ENCODE measurements at places on chromosomes 16 and 17.
A peak's percentile ranks its signal among the peaks of the same experiment; 100 is the strongest.

DNA sequence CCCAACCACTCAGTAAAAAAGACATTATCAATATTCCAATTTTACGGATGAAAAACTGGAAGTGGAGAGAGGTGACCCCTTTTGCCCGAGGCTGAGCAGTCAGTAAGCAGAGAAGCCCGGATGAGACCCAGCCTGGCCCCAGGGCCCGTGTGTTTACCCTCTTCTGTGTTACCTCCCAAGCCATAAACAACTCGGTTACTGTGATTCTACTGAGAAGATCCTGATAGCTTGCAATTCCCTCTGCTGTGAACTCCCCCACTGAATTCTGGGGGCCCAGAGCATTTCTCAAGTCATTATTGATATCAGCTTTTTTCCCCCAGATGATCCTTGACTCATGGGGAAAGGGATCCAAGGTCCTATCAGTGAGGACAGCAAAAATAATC is 482.6 kb upstream of the ERCC4 start:
- no peak for DNase-seq

DNA sequence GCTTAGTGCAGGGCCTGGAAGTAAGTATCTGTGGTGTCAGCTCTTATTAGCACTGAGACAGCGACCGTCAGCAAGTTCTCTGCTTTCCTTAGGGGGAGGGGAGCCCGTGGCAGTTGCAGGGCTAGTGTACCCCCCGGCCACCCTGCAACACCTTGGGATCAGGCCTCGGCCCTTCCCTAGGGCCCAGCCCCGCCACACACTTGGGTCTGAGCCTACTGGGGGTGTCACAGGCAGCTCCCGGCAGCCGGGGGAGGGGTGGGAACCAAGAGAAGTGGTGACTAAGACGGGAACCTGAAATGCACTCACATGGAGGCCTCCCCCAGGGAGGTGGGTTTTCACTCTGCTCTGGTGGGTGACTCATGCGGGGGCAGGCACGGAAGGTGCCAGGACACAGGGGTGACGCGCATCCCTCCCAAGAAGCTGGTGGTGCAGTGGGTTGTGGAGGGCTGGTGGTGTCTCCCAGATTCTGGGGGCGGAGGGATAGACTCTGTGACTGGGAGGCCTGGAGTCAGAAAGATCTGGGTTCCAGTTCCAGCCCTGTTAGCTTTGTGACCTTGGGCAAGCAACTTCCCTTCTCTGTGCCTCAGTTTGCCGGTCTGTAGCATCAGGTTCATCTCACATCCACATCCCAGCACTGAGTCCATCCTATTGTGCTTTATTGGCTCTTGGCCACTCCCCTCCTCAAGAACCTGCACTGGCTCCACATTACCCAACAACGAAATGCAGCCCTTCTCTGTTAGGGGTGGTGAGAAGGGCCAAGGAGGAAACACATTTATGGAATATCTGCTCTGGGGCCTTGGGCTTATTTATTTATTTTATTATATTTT is 44.5 kb downstream of the LAT start:
- peak; percentile 86 for DNase-seq

- DNase-seq, result no peak
These were observed 6.0 kb downstream of the HSDL1 start for GRCh38 chr16:84138824-84139627.

DNA sequence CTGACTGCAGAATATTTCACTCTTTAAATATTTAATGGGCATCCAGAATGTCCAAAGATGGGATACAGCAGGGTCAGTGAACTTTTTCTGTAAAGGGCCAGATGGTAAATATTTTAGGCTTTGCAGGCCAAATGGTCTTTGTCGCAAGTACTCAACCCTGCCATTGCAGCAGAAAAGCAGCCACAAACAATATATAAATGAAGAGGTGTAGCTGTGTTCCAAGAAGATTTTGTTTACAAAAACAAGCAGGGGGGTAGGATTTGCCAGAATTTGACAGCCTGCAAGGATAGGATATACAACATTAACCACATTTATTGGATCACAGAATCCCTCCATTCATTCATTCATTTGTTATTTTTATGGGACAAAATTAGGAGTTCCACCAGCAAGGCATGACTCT is 435.0 kb upstream of the DYNLRB2 start:
- no peak for DNase-seq

DNA sequence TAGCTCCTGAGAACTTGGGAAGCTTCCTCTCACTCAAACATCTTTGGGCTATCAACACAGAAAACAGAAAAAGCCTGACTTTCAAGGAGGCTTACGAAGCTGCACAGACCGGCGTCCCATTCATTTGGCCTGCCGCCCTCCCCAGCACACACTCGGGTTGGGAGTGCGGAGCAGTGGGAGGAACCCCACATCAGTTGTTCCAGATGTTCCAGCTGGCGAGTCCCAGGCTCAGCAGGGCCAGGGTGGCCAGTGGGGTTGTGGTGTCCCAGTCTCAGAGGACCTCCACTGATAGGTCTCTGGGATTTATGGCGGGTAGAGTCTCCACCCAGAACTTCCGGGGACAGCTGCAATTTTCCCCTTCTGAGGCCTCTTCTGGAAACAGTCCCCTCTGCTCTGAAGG is 43.1 kb upstream of the DLX4 start:
- no peak for DNase-seq

DNA sequence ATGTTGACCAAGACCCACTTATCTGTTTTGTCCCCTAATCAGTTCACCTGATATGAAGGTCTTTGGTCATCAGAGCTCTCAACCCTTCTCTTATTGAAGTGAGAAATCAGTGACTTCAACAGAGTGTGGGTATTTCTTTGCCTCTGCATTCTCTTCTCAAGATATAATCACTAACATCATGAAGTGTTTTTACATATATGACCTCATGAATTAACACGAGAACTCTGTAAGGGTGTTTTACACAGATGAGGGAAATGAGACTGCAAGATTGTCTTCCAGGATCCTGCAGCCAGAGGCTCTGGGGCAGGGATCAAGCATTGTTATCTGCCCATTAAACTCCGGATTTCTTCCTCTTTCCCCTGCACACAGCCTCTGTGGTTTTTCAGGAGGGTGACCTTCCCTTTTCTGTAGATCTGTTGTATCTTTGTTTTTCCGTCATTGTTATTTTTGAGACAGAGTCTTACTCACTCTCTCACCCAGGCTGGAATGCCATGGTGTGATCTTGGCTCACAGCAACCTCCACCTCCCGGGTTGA is 22.7 kb downstream of the LCMT1 start:
- DNase-seq, result no peak

DNA sequence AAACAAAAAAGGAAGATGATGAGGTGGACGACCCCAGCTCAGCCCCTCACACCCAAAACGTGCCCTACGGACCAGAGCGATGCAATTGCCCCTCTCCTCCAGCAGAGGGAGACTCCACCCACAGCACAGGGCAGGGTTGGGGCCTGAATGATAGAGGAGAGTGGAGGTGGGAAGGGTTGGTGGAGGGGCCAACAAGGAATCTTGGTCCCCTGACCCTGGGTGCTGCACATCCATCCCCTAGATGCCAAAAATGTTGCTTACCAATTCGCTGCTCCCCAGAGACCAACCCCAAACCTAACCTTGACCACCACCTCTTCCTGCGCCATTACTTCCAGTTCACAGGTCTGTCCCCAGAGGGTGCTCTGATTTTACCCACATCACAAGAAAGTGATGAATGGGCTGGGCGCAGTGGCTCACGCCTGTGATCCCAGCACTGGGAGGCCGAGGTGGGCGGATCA is 12.9 kb downstream of the P2RX5 start:
- DNase-seq, result no peak

- DNase-seq, result no peak
These were observed 15.3 kb upstream of the GINS2 start for GRCh38 chr16:85704011-85704410.

All from mesenteric fat pad (tissue), 1 donor.